ENCODE measurements at places on chromosomes 12 and 14.

DNA sequence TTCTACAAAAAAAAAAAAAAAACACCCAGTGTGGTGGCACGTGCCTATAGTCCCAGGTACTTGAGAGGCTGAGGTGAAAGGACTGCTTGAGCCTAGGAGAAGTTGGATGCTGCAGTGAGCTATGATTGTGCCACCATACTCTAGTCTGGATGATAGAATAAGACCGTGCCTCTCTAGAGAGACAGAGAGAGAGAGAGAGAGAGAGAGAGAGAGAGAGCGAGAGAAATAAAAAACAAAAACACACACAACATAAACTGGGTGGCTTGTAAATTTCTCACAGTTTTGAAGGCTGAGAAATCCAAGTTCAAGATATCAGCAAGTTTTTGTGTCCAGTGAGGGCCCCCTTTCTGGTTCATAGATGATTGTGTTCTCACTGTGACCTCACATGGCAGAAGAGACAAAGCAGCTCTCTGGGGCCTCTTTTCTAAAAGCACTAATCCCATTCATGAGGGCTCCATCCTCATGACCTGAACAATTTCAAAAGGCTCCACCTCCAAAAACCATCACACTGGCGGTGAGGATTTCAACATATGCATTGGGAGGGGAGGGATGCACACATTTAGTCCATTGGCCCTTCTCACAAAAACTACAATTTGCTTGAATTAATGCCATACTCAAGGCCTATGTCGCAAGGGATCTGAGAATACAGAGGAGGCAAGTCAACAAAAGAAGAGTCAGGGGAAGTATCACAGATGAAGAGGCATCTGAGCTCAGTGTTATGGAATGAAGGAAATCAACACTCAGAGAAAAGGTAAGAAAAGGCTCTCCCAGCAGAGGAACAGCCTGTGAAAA, 94.9 kb downstream of the PPM1H start:
- no peak for DNase-seq

DNA sequence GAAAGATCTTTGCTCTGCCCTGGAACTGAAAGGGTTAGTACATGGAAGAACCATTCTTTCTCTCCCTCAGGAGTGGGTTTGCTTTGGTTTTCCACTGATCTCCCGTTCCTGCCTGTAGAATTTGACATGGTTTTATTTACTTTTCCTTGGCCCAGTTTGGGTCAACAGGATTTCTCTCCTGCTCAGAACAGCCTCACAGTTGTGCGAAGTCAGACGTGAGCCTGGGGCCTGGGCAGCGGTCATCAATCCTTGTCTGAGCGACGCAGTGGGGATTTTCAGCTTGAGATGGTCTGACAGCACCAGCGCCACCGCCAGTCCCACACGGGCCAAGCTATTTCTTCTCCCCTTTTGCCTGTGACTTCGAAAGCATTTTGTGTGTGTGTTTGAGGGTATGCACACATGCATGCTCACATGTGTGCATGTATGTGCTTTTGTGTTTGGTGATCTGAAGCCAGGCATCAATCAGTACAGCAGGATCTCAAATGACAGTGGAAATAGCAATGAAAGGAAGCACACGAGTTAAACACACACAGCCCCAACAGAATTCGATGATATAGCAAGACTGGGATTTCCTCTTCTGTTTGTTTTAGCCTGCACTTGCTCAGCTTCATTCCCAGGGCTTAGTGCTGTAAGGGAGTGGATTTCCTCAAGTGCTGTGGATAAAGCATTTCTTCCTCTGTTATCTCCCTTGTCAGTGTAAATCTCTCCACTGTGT, 58.3 kb downstream of the SMOC1 start:
- no peak for DNase-seq

DNA sequence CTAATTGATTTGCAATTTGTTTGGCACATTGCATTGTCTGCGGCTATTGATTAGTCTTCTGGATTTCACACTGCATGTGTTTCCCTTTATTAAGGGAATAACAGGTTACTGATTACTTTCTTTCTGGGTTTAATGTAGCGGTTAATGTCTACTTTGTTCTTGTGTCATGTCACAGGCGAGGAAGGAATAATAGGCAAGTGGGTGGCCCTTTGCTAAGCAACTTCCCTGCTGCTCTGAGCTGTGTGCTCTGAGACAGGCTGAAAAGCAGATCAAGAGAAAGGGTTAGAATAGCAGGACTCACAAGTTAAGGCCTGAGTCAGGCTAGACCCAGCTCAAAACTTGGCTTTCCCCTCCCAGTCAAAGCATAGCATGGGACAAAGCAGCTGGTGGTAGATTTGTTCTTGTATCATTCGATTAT, 77.2 kb downstream of the NKX2-1 start:
- no peak for DNase-seq

DNA sequence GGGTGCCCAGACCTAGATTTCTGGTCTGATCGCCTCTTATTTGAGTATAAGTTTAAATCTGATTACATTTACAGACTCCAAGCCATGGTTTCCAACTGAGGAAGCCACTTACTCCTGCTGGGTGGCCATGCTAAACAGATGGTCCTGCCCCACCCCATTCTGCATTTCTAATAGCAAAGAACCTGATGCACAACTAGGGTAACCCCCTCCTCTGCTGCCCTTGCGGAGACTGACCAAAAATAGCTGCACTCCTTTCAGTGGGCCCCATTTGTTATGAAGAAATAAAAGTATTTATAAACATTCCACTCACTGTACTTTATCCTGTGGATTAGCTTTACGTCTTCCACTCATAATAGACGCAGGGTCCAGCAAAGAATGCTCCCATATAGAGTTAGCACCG, 6.8 kb downstream of the GIT2 start:
- DNase-seq = no peak

GRCh38 chr12:59737725-59738463, 142.1 kb downstream of the SLC16A7 start:
- no peak for DNase-seq
